ENCODE measurements at places on chromosomes 3 and 15.

DNA sequence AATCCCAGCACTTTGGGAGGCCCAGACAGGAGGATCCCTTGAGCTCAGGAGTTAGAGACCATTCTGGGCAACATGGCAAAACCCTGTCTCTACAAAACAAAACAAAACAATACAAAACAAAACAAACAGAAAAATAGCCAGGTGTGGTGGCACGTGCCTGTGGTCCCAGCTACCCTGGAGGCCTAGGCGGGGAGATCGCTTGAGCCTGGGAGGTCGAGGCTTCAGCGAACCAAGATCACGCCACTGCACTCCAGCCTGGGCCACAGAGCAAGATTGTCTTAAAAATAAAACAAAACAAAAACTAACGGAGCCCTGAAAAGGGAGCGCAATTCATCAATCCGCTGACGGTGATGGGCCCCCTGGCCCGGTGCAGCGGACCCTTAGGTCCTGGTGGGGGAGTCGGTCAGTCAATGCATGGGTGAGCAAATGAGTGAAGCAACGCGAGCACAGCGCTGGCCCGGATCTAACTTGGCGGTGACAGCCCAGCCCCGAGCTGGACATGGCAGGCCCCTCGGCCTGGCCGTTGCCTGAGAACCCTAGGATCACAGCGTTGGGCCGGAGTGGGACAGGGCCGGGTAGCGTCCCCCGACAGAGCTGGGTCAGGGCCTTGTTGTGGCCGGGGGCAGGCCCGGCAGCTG lies 52.4 kb upstream of the BLM start:
- DNase-seq, result no peak

DNA sequence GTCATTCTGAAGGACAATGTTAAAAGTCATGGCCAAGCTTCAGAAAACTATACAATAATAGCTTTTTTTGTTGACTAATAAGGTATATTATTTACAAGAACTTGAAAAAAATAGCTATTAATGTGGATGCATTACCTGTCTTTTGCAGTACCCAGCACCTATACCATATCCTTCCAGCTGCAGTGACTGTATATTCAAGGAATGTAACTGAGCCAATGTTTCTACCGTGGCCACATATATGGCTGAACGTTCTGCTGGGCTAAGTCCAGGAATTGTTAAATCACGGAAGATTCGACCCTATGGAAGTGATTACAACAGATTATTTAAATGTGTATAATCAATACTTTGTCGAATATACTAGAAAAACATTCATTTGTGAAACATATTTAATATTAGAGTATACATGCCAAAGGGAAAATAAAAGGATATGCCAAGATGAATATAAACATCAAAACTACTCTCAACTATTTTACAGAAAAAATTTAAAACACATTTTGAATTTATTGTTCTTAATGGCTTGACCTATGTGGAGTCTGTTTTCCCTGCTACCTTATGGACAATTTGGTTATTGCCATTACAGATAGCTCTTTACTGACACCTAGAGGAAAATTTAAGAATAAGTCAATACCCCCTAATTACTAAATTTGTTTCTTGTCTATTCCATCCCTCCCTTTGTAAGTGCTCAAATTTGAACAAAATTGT lies 17.6 kb downstream of the ACAD11 start:
- DNase-seq, result no peak

GRCh38 chr3:193851941-193852674 lies 259.1 kb downstream of the OPA1 start:
- DNase-seq, result no peak

- DNase-seq, result no peak
These were observed 86.4 kb downstream of the LPP start for GRCh38 chr3:188240189-188240981.

- no peak for DNase-seq
These were observed 45.8 kb upstream of the CDAN1 start for GRCh38 chr15:42782716-42783115.

All from stimulated activated CD4-positive, alpha-beta T cell treated with anti-CD3 and anti-CD28 coated beads, Interleukin-1b, Interleukin-23, amount 100 ng/mL, for 24 hours (primary cell).